ENCODE measurements at places on chromosomes 16 and 17. TPM values are rescaled to one million over a fixed set of nuclear protein-coding genes. Genes with fewer than 3 reads are reported as not detected.

DNA sequence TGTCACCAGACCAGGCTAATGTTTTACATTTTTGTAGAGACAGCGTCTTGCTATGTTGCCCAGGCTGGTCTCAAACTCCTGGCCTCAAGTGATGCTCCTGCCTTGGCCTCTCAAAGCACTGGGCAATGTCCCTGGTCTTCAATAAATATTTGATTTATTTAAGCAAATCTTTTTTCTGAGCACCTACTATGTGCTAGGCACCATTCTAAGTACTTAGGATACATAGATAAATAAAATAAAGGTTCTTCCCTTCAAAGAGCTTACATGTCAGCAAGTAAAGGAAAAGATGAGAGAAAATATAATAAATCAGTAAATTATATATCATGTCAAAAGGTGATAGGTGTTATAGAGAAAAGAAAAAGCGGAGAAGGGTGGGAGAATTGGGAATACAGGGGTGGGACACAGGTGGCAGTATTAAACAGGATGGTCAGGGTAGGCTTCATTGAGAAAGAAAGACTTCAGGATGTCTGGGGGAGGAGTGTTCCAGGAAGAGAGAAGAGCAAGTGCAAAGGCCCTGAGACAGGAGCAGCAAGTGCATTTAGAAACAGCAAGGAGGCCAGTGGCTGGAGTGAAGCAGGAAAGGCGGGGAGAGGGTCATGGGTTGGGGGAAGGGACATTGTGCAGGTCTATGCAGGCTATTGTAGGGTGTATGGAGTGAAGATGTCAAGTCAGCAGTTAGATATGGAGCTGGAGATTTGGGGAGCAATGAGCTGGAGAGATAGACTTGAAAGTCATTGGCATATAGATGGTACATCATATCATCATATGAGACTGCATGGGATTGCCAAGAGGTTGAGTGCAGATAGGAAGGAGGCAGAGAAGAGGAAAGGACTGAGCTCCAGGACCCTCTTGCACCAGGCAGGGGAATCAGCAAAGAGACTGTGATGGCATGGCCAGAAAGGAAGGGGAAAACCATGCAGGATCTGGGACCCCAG is 11.3 kb downstream of the ABCC3 start:
- no peak for DNase-seq
- peaks cover 3% of the 10 kb centered on the region for H3K4me1 ChIP-seq
- H3K36me3 ChIP-seq = no peaks in the 10 kb centered on the region
- H3K27ac ChIP-seq = no peak overlapping the region
- H3K27me3 ChIP-seq = peaks cover 2% of the 10 kb centered on the region
- no peak overlapping the region for H3K4me3 ChIP-seq

DNA sequence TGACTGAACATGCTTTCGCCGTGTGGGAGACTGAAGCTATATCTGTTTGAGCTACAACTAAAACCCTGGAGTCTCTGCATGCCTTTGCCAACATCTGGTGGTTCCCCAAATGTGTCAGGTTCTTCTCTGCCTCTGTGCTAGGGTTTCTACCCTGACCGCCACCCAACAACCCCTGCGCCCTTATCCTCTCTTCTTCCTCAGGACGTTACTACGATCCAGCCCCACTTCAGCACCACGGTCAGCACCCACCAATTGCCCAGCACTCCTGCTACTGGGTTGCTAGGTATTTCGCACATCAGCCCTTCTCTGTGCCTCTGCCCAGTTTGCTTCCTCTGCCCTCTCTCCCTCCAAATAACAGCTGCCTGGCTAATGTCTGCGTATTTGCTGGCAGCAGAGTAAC is 106.3 kb upstream of the HSBP1 start:
- H3K27me3 ChIP-seq = no peaks in the 10 kb centered on the region
- no peak overlapping the region for H3K27ac ChIP-seq
- DNase-seq = peak; percentile 77

GRCh38 chr17:63841350-63842172 is 924 bp downstream of the SMARCD2 start:
- peak overlapping the region; percentile 91 for H3K4me3 ChIP-seq
- H3K27me3 ChIP-seq = no peaks in the 10 kb centered on the region
- H3K36me3 ChIP-seq = peaks cover 15% of the 10 kb centered on the region
- H3K27ac ChIP-seq = peak overlapping the region; percentile 78

DNA sequence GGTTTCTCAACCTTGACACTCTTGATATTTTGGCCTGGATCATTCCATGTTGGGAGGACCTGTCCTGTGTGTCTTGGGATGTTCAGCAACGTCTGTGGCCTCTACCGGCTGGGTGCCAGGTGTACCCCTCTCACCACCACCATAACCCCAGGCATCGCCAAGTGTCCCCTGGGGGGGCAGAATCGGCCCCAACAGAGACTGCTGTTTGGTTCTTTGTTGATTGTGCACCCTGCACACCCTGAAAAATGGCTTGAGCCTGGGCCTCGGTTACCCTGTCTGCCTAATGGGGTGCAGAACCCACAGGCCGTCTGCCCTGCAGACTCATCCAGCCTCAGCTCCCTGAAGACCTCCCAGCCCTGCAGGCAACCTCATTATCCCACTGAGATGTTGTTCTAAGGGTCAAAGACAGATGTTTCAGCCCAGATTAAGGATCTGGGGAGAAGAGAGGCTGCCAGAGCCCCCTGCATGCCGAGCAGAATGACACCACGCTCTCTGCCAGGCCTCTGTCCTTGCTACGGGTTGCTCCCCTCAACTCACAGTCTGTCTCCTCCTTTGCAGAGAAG is 9.2 kb downstream of the CACNG1 start:
- peaks cover 31% of the 10 kb centered on the region for H3K36me3 ChIP-seq
- H3K4me1 ChIP-seq = peaks cover 70% of the 10 kb centered on the region
- H3K4me3 ChIP-seq = no peak overlapping the region
- DNase-seq = no peak
- H3K27ac ChIP-seq = peak overlapping the region; percentile 23

Gene ACSM2A
- total RNA-seq = 0.09 TPM

GRCh38 chr16:1907226-1907860 is 10.9 kb downstream of the HS3ST6 start:
- H3K27me3 ChIP-seq = peaks cover 55% of the 10 kb centered on the region
- H3K27ac ChIP-seq = no peak overlapping the region
- DNase-seq = no peak
- H3K36me3 ChIP-seq = no peaks in the 10 kb centered on the region
- no peak overlapping the region for H3K4me3 ChIP-seq
